ENCODE measurements at places on chromosomes 12 and 14.

DNA sequence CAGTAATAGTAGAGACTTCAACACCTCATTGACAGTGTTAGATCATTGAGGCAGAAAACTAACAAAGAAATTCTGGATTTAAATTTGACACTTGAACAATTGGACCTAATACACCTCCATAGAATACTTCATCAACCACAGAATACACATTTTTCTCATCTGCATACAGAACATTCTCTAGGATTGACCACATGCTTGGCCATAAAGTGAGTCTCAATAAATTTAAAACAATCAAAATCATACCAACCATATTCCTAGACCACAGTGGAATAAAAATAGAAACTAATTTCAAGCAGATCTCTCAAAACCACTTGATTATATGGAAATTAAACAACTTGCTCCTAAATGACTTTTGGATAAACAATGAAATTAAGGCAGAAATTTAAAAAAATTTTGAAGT is 82.3 kb downstream of the SLC38A4 start:
- no peak for DNase-seq

- no peak for DNase-seq
These were observed 1296.9 kb upstream of the SEL1L start for GRCh38 chr14:82830596-82830995.

- no peak for DNase-seq
These were observed 79.0 kb downstream of the FBXL14 start for GRCh38 chr12:1515428-1515827.

DNA sequence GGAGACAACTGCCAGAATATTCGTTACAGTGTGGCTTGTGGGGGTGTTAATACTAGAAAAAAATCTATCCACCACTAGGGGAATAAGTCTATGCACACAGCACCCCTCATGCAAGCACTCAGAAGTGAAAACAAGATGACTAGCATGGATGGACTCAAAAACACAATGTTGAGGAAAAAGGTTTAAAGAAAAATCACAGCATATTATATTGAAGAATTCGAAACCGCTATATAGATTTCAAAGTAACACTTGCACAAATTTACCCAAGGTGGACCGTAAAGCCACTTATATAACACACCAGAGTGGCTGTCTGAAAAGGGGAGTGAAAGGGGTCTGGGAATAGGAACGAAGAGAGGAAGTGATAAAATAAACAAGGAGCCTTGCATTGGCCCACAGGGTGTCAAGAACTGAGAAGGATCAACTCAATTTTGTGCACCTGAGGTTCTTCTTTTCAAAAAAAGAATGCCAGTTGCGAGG is 544 bp downstream of the ABCD4 start:
- DNase-seq: peak; percentile 24

DNA sequence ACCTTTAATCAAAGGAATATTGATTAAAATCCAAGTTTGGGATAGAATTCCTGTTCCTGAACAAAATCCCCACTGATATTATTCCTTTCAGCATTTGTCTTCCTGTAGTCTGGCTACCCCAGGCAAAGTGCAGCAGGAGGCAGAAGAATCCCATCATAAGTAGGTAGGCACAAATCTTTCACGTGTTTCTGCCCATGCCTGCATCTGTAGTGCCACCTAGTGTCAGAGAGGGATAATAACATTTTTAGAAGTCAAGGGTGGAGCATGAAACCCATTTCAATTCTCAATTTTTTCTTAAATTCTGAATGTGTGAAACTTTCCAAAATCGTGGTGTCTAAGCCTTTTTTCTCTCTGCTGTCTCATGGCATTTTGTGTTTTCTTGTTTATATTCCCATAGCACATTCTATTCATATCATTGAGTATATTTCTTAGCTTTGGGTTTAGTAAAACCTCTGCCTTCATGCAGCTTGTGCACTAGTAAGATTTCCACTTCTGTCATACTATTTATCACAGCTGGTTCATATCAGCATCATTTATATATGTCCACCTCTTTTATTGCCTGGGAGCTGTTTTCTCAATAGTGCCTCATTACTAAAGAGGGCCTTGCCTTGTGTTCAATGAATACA is 47.8 kb upstream of the RERG start:
- peak; percentile 53 for DNase-seq

DNA sequence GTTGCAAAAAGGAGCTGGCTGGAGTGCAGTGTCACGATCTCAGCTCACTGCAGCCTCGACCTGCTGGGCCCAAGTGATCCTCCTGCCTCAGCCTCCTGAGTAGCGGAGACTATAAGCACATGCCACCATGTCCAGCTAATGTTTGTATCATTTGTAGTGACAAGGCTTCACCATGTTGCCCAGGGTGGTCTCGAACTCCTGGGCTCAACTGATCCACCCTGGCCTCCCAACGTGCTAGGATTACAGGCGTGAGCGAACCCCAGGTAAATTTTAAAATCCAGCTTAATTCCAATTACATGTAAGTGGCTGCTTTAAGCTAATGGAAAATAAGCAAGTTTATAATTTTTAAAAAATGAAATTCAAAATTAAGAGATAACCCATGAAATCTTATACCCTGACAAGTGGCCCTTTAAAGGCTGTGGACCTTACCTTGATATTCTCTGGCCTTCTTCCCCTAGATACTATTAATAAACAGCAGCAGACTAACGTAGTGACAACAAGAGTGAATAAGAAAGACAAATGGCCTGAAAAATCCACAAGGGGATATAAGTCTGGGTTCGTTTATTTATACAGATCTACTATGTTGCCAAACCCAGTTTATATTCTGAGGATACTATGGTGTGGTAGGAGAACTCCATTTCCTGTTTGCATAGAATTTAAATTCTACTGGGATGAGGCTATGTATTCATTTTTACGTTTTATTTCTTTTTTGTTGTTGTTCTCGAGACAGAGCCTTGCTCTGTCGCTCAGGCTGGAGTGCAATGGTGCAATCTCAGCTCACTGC is 25.6 kb upstream of the SLC2A3 start:
- no peak for DNase-seq

GRCh38 chr12:12915656-12916055 is 24.3 kb downstream of the GPRC5A start:
- DNase-seq: peak; percentile 32

GRCh38 chr12:31650918-31651317 is 8.6 kb upstream of the ETFBKMT start:
- DNase-seq: peak; percentile 36

DNA sequence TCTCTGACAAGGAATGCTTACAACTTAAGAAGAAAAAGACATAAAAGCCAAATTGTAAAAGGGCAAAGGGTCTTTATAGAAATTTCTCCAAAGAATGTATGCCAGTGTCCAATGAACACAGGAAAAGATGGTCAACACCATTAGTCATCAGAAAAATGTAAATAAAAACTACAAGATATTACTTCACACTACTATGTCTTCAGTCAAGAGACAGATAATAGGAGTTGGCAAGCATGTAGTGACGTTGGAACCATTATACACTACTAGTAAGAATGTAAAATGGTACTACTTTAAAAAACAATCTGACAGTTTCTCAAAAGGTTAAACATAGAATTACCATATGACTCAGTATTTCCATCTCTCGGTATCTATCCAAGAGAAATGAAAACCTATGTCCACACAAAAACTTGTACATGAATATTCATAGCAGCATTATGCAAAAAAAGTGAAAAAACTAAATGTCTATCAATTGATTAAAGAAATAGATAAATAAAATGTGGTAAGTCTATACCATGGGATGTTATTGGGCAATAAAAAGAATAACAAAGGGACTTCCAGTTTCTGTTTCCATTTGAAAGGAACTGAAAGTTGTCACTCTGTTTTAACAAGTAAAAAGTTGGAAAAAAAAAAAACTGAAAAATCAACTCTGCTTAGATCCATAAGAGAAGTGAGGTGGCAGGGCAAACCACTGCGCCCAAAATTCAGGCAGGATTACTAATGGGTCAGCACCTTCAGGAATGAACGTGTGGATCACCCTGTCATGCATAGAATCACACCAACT is 69.8 kb downstream of the ALG10B start:
- DNase-seq: no peak

GRCh38 chr12:26846416-26846815 is 13.4 kb upstream of the ITPR2 start:
- DNase-seq: no peak

DNA sequence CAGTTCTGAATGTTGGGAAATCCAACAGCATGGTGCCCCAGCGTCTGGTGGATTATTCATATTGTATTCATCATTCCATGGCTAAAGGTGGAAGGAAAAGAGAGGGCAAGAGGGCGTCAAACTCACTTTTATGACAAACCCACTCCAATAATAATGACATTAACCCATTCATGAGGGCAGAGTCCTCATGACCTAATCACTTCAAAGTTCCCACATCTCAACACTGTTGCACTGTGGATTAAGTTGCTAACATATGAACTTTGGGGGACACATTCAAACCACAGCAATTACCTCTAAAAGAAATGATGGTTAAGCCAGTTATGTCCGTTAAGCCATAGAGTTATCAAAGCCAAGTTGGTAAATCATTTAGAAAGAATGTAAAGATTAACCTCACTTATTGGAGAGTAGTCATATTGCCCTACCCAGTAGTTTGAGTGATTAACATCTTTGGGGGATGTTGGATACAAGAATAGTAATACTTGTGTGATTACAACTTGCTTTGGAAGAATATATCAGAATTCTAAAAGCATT is 212.4 kb upstream of the FLRT2 start:
- DNase-seq: no peak

- DNase-seq: peak; percentile 88
These were observed 9.0 kb downstream of the DMAC2L start for GRCh38 chr14:50321009-50321660.

GRCh38 chr12:27595231-27595642 is 71.2 kb downstream of the PPFIBP1 start:
- DNase-seq: no peak

- no peak for DNase-seq
These were observed 13.8 kb downstream of the ZNF839 start for GRCh38 chr14:102333390-102333789.

GRCh38 chr14:77290705-77291104 is 19.7 kb upstream of the NGB start:
- DNase-seq: no peak

DNA sequence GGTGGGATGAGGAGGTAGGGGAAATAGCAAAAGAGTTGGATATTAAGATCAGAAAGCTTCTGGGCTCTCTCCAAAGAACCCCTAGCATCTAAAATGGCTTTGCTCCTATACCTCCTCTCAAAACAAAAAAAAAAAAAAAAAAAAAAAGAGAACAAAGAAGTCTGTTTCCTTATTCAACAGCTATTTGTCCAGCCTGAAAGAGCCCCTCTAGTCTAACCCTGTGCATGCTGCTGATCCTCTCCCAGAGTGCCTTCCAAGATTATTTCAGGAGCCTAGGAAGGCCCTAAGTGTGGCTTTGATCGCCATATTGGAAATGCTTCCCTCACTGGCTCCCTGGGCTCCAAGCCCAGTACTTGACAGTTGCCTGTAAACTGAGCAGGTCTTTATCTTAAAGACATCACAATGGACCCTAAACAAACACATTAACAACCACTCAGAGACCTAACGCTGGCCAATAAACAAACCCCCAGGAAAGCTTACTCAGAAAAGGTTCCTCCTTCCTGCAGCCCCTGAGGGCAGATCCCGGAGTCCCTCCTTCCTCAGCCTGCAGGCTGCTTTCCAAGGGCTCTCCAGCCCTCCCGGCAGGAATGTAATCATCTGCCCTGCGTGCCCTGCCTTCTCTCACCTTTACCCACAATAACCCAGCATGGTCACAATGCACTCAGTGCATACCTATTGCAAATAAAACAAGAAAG is 17.4 kb upstream of the COL2A1 start:
- no peak for DNase-seq

DNA sequence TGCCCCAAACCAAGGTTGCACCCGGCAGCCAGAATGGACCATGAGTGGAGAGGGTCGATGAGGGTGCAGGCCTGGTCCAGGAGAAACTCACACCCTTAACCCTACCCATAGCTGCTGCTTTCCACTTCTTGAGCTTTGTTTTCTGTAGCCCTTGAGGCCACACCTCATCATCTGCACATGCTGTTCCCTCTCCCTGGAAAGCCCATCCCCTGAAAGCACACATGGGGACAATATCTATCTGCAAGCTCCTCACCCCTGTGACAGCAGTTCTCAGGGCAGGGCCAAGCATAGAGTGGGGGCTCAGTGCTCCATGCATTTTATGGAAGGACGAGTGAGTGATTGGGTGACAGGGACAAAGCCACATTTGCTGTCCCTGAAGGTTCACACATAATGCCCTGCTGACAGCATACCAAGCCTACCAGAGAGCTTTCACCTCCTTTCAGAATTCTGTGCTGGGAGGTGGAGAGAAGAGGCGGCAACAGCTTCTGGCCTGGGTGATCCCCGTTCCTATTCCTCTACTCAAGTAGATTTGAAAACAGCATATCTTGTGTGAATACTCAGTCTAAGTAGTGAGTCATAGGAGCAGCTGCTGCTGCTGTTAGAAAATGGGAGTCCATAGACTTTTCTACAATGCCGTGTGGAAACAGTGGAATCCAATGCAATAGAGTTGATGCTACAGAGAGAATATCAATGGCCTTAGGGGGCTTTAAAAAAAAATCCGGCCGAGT is 44.6 kb downstream of the SRGAP1 start:
- no peak for DNase-seq

DNA sequence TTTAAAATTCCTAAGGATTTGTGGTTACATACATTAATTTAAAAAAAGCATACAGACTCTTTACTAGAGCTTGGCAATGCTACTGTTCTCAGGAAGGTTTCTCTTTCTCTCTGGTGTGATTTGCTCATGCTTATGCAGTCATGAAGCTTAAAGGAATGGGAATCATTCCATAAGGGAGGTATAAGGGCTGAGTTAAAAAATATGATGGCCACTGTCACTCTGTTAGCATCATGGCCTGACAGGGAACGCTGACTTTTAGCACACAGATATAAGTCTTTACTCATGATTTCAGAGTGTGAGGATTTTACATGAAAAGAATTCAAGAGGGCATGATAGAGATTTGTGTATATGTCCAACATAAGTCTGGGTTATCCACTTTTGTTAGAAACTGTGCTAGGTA is 3.8 kb downstream of the MYF5 start:
- DNase-seq: no peak

DNA sequence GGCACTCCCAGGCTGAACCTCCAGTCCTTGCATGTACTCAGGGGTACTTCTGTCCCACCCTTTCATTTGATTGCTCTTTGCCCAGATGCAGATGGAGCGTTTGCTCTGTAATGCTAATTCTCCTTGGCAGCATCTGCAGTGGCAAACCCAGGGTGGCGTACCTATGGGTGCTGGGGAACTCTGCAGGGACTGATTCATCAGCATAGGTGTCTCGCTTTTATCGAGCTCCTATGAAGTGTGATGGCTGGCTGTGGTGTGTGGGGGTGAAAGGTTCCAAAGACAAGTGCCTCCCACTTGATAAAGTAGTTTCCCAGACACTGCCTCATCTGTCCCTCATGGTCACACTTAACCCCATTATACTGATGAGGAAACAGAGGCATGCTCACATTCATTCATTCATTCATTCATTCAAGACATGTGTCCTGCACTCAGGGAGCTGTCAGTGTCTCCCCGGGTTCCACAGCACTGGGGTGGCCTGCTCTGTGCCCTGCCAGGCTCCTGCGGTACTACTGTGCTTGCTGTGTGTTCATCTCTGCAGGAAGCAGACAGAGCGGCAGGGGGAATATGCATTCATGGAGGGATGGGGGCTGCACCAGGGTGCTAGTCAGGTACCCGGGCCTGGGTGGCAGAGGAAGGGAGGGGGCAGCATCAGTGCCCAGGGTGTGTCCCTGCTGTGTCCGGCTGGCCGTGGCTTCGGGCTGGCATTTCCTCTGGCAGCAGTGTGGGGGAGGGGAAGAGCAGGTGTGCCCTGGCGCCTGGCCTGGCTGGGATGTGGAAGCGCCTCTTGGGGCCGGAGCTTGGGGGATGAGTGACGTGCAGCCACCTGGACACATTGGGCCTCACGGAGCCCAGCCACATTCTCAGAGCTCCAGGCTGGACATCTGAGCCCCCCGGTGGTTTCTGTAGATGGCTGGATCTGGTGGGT is 110.9 kb downstream of the TSPAN9 start:
- no peak for DNase-seq

- DNase-seq: no peak
These were observed 100.4 kb upstream of the SRRM4 start for GRCh38 chr12:118880720-118881493.

Data from NCI-H526 (cell line).